ENCODE measurements at places on chromosomes 6 and 20.

- DNase-seq, result no peak
Measured at GRCh38 chr20:34108616-34109174, 3.3 kb downstream of the EIF2S2 start.

DNA sequence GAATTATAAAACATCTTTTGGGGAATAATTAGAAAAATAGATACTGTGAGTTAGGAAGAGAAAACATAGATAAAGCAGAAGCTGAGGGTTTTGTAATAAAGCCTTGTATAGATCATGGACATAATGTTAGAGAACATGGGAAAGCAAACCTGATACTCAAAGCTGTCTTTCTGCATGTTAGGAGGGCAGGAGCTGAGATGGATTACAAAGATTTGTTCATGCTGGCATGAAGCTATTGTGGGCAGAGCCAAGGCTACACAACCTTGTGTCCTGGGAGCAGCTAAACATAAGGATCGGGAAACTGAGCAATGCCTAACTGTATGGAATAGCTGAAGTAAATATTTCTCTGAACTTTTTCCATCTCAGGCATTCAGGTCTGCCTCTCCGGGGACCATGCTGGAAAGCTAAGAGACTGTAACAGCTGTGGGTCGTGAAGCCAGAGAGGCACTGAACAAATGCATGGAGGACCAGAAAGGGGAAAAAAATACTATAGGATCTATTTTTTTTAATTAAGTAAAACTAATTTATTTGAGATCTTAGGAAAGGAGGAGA, 28.2 kb upstream of the CNKSR3 start:
- DNase-seq, result no peak

- DNase-seq, result peak; percentile 95
Measured at GRCh38 chr20:53829255-53829723, 235.7 kb upstream of the ZNF217 start.

GRCh38 chr6:168501561-168501960, 60.6 kb downstream of the SMOC2 start:
- DNase-seq, result no peak

DNA sequence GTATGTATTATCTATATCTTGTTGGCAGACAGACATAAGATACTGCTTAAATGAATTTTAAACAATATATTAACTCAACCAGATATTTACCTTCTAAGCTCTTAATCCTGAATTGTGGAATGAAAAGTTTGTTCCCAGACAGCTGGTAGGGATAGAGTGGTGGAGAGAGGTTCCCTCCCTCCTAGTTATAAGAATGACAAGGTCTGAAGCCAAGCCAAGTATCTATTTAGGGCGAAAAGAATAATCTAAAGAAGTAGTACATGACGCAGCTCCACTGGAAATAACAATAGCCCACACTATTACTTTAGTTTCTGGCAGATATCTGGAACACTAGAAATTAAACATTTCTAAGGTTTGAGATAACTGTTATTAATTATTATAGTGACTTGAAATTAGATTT, 104.3 kb downstream of the AHI1 start:
- no peak for DNase-seq

DNA sequence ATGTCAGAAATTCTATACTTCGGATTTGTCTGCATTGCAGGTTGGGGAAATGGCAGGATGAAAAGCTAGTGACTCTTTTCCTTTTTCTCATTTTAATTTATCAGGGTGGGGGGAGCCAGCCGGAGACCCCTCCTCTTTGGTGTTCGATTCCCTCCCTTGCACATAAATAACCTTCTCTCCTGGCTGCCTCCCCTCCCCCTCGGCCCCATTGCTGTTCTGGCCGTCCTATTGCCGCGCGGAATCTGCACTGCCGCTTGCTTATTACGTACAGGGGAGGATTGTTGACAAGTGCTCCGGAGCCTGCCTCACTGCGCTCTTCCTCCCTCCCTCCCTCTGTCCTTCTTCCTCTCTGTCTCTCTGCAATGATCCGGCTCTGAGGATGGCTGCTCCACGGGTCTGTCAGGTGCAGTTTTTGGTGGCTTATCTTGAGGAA, 154.7 kb downstream of the JARID2 start:
- DNase-seq, result peak; percentile 48

DNA sequence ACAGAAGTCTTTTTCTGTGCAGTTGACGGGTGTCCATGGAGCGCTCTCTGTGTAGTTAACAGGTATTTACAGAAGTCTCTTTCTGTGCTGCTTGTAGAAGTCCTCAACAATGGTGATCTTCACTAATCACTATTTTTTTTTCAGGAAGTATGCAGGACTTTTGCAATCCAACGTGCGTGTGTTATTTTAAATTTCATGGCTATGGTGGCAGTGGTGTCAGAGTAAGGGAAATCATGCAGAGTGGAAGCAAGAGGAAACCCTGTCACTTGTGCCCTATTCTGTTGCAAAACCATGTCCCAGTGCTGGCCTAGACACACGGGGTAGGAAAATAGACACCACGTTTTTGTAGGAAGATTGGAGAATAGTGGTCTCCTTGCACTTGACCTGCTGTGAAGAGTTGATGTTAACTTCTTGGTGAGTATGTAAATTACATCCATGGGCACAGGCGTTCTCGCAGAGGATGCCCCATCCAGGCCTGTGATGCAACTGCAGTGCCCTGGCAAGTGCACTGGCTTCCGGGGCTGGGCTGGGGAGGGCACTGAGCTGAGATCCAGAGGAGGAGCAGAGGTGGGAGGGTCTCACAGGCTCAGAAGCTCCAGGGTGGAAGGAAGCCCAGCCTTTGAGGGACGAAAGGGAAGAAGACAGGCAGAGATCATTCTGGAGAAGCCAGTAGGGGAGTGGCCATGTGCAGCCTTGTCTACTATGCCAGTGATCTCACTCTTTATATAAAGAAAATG, 146.5 kb downstream of the SYCP2 start:
- no peak for DNase-seq

DNA sequence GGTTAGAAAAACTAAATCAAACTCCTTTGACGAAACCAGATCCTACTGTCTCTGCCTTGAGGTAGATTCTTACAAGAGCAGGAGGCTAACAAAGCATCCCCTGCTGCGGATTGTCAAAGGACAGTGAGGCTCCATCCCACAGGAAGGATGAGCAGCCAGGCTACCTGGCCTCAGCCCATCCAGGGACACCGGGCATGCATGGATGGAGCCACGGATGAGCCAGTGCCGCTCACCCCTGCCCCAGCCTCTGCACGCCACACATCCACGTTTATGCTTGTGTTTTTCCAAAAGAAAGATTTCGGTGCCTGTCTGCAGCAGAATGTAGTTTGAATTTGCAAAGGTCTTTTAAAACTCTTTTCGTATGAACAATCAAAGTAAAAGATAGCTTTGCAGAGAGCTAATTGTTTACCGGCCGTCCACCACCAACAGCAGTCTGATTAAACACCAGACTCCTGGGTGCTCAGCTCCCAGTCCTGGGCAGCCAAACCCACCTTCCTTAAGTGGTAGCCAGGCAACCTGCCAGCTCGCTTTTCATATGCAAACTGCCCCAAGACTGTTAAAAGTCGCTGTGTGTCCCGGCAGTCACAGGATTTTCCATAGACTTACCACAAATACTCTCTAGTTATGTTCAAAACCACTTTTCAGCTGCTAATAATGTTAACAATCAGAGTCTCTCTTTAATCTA, 999 bp downstream of the THBS2 start:
- peak; percentile 41 for DNase-seq

DNA sequence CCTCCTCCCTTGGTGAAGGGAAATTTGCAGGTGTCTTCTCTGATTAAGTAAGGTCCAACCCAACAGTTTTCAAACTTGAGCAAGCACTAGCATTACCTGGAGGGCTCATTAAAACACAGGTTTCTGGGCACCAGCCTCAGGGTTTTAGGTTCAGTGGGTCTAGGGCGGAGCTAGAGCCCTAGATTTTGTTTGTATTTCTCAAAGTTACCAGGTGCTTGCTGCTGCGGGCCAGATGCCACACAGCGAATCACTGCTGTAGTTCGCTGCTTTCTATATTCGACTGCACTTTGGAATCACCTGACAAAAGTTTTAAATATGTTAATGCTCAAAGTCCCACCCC, 869 bp downstream of the COL21A1 start:
- DNase-seq, result no peak

GRCh38 chr6:32447932-32448331, 8.2 kb downstream of the HLA-DRA start:
- DNase-seq, result no peak

GRCh38 chr6:25027221-25027916, 91.6 kb upstream of the RIPOR2 start:
- no peak for DNase-seq

GRCh38 chr6:99790679-99791078, 184.0 kb downstream of the PRDM13 start:
- no peak for DNase-seq

- DNase-seq, result no peak
Measured at GRCh38 chr6:100472674-100473073, 8.0 kb upstream of the SIM1 start.

- DNase-seq, result no peak
Measured at GRCh38 chr6:41560431-41561192, 14.4 kb downstream of the FOXP4 start.

DNA sequence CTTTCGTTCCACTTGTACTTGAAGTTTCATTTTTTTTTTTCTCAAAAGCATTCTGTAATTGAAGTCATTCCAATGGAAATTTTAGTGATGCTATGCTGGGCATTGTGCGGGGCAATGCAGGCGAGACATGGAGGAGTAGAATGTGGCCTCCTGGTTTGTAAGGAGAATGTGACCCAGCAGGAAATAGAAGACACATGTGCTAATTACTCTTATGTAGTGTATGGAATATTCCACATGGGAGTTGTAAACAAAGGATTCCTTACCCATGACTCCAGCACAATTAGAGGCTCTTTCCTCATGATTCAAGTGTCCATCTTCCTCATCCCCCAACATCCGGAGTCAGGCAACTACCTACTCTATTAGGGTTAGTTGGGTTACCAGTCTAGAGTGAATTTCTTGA, 14.9 kb upstream of the RFPL4B start:
- peak; percentile 44 for DNase-seq

DNA sequence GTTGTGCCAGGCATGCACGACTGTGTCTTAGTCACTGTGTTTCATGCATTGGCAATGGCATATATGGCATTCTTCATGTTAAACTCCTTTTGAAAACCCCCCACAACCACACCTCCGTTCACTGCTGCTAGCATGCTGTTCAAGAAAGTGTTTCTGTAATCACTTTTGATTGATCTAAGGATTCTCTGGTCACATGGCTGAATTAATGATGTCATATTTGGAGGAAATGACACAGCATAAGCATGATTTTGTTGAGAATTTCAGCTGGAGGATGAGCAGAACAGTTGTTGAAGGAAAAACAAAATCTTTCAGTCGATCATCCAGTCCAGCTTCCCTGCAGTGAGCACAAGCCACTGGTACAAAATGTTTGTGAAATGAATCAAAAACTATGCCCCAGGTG, 203.5 kb upstream of the ECI2 start:
- DNase-seq, result no peak

- DNase-seq, result no peak
Measured at GRCh38 chr20:33677991-33678702, 3.9 kb upstream of the NECAB3 start.

- DNase-seq, result peak; percentile 36
Measured at GRCh38 chr20:51121901-51122412, 99.0 kb upstream of the KCNG1 start.

- DNase-seq, result no peak
Measured at GRCh38 chr6:5151360-5151954, 66.3 kb downstream of the PPP1R3G start.

DNA sequence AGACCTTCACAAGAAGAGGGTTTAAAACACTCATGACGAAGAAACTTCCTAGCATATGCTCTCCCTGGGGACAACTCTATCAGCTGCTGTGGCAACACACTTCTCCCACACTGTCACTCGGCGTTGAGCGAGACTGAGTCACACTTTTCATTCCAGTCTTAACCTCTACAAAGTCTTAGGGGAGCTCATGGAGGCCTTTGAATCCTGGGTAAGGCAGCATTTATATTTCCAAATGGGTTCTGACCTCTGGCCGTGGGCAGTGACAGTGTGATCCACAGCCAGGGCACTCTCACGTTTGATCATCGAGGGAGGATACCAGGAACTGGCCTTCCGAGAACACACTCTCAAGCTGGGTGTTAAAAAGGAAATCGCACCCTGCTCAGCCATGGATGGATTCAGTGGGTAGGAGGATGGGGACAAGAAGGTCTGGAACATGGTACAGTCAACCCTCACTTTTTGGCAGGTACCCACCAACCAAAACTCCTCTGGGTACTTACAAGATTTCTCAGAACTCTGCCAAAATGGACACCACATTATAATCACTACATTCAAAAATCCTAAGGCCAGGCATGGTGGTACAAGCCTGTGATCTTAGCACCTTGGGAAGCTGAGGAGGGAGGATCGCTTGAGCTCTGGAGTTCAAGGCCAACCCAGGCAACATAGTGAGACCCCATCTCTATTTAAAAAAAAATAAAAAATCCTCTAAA, 19.6 kb downstream of the RRBP1 start:
- DNase-seq, result peak; percentile 46

DNA sequence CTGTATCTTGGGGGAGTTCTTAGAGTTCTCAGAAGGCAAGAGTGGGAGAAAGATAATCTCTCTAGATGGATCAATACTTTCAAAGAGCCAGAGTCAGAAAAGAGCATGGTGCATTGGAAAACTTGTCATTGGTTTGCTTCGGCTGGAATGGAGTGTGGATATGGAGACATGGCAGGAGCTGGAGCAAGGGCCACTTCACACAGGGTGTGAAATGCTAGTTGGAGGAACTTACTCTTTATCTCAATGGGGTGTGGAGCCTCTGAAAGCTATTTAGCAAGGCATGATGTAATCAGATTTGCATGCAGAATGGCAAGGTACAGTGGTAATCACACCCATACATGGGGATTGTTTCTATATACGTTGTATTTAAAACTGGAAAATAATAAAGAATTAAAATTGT, 31.5 kb upstream of the PAQR8 start:
- DNase-seq, result no peak

- no peak for DNase-seq
Measured at GRCh38 chr6:91279740-91280493, 693.0 kb upstream of the MAP3K7 start.

- DNase-seq, result no peak
Measured at GRCh38 chr20:24722586-24722985, 226.5 kb upstream of the CST7 start.

DNA sequence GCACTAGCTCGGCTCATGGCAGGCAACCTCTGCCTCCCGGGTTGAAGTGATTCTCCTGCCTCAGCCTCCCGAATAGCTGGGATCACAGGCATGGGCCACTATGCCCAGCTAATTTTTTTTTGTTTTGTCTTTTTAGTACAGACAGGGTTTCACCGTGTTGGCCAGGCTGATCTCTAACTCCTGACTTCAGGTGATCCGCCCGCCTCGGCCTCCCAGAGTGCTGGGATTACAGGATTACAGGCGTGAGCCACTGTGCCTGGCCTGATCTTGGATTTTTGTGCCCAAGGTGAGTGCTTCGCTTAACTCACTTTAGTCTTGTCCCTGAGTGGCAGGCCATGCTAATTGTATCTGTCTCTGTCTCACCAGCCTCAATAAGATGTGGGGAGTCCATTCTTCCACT, 78.6 kb downstream of the KCNB1 start:
- no peak for DNase-seq

DNA sequence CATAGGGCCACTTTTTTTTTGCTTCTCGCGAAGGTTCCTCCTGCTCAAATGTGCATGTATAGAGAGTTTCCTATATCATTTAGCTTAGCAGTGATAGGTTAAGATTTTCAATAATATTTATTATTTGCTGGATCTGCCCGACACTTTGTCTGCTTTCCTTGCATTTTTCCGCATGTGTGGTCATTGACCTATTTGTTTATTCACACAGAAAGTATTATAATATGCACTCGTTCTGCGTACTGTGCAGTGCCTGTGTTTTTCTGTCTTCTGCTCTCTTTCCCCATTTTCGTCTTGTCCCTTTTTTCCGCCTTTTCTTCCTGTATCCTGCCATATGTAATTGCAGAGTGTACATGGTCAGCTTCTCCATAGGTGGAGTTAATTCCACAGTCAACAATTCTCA, 255.8 kb downstream of the TMEM242 start:
- DNase-seq, result no peak

Data from fibroblast of lung (primary cell).